ENCODE measurements at places on chromosomes 5 and 9.

DNA sequence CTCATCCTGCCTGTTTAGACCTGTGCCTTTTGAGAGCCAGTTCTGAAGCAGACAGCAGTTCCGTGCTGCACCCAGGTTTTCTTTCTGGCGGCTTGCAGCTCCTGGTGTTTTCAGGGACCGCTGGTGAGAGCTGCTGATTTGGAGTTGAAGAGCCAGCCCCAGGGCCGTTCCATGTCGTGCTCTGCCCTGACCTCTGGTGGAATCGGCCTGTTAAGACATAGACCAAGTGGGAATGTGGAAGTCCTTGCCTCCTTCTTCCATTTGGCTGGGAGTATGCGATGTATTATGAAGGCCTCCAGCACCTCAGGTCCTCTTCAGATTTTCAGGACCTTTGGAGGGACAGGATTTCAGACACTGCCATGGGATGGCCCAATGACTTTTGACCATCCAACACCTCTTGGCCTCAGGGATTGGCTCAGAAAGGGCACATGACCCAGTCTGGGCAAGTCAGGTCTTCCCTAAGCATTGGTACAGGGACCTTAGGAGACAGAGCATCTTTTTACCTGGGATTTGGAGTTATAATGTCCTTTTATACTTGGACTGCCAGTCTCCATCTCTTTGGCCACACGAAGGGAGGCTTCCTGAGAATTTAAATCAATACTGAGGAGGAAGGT, 136.1 kb upstream of the CLINT1 start:
- DNase-seq = peak; percentile 27

DNA sequence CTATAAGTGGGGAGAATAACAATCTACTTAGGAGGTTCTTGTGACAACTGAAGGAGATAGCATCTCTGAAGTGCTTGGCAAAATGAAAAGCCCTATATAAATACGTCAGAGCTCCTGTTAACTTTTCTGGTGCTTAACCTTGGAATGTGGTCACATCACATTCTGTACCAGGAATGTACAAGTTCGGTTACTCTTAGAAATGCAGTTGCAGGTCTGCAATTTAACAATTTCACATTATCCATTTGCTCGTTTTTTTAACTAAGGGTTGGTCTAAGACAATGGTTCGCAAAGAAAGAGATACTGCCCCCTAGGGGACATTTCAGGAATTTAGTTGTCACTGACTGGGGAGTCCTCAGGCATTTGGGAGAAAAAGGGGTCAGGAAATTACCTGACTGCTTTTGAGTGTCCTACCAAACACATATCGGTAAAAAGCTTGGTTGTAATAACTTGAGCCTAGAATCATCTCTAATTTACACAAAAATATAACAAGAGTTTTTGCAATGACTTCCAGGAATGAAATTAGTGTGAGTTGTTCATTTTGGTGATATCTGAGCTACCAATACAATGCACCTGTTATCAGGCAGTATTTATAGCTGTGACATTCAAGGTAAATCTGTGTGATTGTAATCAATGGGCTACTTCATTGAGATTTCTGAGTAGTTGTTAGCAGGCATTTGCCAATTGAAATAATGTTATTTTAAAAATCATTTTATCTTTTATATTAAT, 5.4 kb upstream of the HBEGF start:
- DNase-seq = no peak

- no peak for DNase-seq
Observed at GRCh38 chr5:43268188-43268820, 44.9 kb downstream of the HMGCS1 start.

DNA sequence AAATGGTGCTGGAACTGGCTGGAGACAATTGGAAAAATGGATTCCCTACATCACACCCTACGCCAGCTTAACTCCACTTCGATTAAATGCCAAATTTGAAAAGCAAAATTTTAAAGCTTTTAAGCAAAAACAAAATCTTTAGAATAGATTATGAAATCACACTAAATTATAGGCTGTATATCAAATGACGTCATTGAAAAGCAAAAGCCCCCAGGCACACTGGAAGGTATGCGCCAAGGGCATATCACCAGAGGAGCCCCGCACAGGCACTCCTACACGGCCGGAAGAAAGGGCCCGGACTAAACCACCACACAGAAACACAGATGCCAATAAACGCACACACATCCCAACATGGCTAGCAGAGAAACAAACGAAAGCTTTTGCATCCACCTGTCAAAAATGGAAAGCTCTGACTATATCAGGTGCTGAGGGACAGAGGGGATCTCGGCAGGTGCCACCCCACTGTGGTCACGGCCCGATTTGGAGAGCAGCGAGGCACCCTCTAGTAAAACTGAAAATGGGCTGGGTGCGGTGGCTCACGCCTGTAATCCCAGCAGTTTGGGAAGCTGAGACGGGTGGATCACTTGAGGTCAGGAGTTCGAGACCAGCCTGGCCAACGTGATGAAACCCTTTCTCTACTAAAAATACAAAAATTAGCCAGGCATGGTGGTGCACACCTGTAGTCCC, 17.0 kb upstream of the MXD3 start:
- DNase-seq = no peak

DNA sequence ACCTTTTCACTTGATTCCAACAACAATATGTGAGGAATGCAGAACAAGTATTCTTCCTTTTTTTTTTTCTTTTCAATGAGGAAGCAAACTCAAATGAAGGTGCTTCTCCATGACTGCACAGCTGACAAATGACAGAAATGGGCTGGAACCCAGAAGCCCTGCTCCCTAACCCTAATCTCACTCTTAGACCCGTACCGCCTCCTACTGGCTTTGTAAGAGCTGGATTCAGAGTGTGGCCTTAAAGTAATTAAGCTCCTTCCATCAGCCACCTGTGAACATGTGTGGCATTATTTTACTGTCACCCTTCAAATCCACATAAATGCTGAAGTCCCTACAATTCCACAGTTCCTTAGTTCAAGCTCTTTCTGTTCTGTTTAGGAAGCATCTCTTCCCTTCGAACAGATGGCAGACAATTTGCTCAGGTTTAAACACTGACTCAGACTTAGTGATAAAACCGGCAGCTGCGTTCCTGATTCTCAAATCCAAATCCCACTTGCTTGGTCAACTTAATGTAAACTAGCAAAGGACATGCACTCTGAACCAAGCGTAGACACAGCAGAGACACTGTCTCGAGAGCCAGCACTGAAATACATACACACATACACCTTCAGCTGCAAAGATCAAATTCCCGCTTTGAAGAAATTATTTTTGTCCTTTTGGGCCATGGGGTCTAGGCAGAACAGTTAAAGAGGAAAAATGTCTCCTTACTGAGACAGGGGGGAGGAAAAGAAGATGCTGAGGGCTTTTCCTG, 316.7 kb upstream of the TLE4 start:
- no peak for DNase-seq

- DNase-seq = no peak
Observed at GRCh38 chr9:5896863-5897262, 6.2 kb downstream of the MLANA start.

- no peak for DNase-seq
Observed at GRCh38 chr5:50792843-50793242, 126.4 kb downstream of the PARP8 start.

All from AG09319 (cell line).